ENCODE measurements at places on chromosomes 12 and 14.

DNA sequence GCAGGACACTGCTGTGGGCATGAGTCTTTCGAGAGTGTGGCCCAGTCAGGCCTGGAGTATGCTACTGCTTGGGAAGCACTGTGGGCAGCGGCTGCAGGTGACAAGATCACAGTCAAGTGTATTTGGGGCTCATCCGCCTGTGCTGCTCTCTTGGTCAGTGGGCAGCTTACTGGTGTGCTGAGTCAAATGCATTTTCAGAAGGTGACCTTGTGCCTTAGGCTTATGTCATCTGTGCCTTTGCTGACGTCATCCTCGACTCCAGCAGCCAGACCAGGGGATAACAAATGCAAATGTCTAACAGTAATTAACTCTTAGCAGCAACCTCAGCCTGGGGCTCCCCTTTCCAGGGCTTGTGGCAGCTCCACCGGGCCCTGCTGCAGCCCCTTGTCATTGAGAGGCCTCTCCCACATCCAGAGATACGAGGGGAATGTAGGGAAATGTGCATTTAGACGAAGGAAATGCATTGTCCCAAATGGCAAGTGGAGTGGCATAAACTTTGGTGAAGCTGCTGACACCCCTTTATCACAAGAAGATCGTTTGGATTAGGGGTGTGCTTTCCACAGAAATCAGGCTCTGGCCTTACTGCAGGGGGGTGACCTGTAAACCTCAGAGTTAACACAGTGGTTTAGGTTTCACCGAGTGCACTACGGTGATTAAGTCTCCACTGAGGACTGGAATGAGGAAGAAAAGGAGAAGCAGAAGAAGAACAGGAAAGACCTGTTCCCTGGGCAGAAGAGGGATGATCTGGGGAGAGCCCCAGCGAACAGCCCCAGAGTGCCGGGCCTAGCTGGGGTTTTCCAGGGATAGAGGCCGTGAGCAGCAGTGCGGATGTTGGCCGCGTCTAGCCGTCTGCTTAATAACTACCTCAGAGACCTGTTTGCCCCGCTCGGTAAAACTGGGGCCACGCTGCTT, 39.7 kb downstream of the PSMA6 start:
- no peak for DNase-seq

DNA sequence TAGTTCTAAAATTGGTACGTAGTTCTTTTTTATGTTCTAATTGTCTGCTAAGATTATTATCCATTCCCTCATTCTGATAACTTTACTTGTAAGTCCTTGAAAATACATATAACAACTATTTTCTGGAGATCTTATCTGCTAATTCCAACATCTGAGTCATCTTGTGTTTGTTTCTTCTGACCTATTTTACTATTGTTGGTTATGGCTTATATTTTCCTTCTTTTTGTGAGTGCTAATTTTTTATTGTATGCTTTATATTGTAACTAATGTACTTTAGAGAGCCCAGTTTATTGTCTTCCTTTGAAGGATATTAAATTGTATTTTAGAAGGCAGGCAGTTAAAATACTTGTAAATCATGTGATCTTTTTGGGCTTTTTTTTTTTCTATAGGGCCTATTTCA, 149.3 kb upstream of the LRFN5 start:
- no peak for DNase-seq

DNA sequence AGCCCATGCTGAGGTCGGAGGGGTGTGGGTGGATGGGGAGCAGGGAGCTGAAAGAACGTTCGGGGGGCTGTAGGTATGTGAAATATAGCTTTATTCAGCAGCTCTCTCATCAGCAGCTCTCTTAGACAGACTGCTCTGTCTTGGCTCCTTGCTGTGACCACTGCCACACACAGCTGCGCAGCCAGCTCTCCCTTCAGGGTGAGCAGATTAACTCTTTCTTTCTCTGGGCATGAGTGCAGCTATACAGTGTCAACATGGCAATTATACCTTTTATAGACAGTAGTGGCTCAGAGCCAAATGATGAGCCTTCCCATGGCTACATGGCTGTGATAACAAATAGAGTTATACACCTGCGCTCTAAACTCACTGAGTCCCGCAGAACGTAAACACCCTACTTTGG, 137.7 kb upstream of the NEDD1 start:
- no peak for DNase-seq

GRCh38 chr14:68137704-68138619, 318.4 kb downstream of the RAD51B start:
- DNase-seq, result peak; percentile 23

GRCh38 chr12:107732365-107732764, 28.6 kb downstream of the PRDM4 start:
- DNase-seq, result no peak

GRCh38 chr12:38328306-38328895, 11.8 kb downstream of the ALG10B start:
- no peak for DNase-seq

DNA sequence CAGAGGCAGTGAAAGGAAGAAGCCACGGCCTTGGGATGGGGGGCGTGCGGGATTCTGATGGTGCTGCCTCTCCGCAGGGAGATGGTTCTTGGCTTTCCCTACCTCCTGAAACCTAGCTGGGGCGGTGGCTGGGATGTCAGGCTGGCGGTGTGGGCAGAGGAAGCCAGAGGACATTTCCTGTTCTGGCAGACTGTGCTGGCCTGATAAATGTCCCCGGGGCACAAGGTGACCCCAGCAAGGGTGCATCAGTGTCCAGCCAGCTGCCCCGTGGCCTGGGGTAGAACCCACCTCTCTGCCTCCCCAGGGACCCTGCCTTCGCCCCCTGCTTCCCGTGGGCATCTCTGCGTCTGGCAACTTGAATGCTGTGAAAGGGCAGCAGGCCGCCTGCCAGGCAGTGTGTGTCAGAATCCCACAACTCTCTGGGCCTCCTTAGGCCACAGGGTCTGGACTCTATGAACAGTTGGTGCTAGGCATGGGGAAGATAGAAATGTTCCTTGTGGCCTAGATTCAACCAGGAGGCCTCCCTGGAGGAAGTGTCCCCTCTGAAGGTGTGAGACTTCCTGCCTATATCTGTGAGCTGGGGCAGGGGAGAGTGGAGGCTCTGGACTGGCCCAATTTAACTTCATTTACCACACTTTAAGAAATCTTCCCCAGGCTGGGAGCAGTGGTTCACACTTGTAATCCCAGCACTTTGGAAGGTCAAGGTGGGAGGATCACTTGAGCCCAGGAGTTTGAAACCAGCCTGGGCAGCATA, 4.9 kb downstream of the SH2B3 start:
- no peak for DNase-seq

DNA sequence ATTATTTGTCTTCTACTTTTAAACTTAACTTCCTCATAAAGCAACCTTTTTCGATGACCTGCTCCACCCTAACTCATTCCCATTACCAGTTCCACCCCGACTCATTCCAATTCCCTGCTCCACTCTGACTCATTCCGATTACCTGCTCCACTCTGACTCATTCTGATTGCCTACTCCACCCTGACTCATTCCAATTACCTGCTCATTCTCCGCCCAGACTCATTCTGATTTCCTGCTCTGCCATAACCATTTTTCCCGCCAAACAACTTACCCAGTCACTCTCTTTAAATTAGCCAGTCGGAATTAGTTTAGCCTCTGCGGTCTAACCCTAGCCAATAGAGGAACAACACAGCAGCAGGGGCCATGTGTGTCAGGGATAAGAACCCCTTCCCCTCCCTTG, 249.1 kb downstream of the DPY19L2 start:
- DNase-seq, result no peak

- DNase-seq, result no peak
These were observed at the start of gene FAIM2 for GRCh38 chr12:49903700-49904423. TSS of gene FAIM2 (minus strand) at chr12:49903900. CDS start at chr12:49903792, 108 bp downstream.

All from H54 (cell line).